ENCODE measurements at places on chromosomes 2 and 18. TPM values are rescaled to one million over a fixed set of nuclear protein-coding genes. Genes with fewer than 3 reads are reported as not detected.

The LRATD1 gene
- 0.67 TPM for total RNA-seq

DNA sequence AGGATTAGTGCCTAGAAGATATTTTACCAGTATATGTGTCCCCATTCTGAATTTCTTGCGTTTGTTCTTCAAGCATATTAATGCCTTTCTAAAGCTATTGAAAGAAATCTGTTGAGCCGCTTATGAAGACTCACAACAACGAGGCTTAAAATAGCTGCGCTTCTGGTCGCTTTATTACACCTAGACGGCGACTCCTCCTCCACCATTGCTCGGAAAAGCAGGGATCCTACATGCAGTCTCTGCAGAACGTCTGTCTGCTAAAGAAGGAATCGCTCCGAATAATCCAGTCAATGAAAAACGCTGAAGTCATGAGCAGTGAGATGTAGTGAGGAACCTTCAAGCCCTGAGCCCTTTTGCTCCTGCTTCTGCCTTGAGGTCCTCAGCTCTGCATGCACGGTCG is 94.8 kb upstream of the ZNF516 start:
- no peak for DNase-seq

The SERPINB3 gene
- not detected for total RNA-seq

- DNase-seq: no peak
These were observed 285.4 kb downstream of the LPIN1 start for GRCh38 chr2:12031866-12032265.

The SPC25 gene
- total RNA-seq: 0.32 TPM

The LOXL3 gene
- 8.2 TPM for total RNA-seq

DNA sequence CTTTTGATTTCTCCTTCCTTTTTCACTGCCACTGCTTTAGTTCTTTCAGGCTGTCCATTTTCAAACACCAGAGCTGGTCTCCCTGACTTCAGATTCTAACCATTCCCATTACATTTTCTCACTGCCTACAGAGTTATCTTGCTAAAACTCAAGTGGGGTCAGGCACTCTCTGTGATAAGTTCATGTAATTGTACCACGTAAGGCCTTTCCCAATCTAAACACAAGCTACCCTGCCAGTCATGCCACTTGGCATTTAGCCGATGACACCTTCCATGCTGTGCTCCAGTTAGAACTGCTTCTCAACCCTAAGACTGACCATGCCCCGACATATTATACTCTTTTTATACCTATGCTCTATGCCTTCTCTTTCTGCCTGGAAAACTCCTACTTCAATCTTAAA is 592.4 kb downstream of the DPP10 start:
- DNase-seq: no peak

DNA sequence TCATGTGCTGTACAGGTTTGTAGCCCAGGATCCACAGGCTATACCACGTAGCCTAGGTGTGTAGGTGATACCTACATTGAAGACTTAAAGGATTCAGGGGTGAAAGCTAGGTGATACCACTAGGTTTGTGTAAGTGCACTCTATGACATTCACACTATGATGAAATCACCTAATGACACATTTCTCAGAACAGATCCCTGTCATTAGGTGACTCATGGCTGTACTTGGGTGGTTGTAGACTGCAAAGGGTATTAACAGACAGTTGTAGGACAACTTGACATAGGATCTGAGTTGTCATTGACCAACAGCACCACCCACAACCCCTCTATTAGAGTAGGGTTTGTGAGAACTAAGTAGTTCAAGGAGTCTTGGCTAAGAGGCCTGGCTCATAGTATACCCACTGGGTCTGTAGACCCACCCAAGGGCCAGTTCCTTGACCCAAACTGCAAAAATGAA is 27.7 kb upstream of the SMCHD1 start:
- DNase-seq: no peak

The HOXD3 gene
- 5.3 TPM for total RNA-seq

The GPR45 gene
- not detected for total RNA-seq

- no peak for DNase-seq
These were observed 32.7 kb upstream of the AFTPH start for GRCh38 chr2:64491426-64491825.

The GTF2A1L gene
- total RNA-seq: not detected

Measured in mesenteric fat pad (tissue), 1 donor.